ENCODE measurements at places on chromosomes 5 and 9. TPM values are rescaled to one million over a fixed set of nuclear protein-coding genes. Genes with fewer than 3 reads are reported as not detected.

PDGFRB gene
- total RNA-seq = 126 TPM

LCN2 gene
- total RNA-seq = not detected

SLC25A48 gene
- not detected for total RNA-seq

SPATA31A3 gene
- not detected for total RNA-seq

EFNA5 gene
- total RNA-seq = 5.8 TPM

FCN2 gene
- total RNA-seq = not detected

SMIM33 gene
- total RNA-seq = not detected

SNX18 gene
- 405 TPM for total RNA-seq

GCNT4 gene
- 2.3 TPM for total RNA-seq

REEP2 gene
- total RNA-seq = 8.4 TPM

LRRC19 gene
- total RNA-seq = not detected

FNBP1 gene
- 30.5 TPM for total RNA-seq

TLE1 gene
- total RNA-seq = 29.7 TPM

ZNF462 gene
- 17.0 TPM for total RNA-seq

IL4 gene
- total RNA-seq = not detected
